Camera-type eye (tissue), 1 donor: ENCODE measurements at places on chromosomes 4 and X. TPM values are rescaled to one million over a fixed set of nuclear protein-coding genes. Genes with fewer than 3 reads are reported as not detected.

NCAPG gene
- total RNA-seq = 21.6 TPM

ASB9 gene
- total RNA-seq = 5.3 TPM

HOPX gene
- 26.4 TPM for total RNA-seq

ARHGAP36 gene
- total RNA-seq = 2.4 TPM

SLC2A9 gene
- 6.4 TPM for total RNA-seq

SOX3 gene
- total RNA-seq = 2.1 TPM

CDS1 gene
- 9.1 TPM for total RNA-seq

DGKK gene
- 0.16 TPM for total RNA-seq

S100G gene
- not detected for total RNA-seq

MRPL1 gene
- 37.5 TPM for total RNA-seq

CASP3 gene
- total RNA-seq = 44.5 TPM

SCOC gene
- total RNA-seq = 92.4 TPM

ERCC6L gene
- 2.7 TPM for total RNA-seq
